ENCODE measurements at places on chromosomes 1 and 21.
A peak's percentile ranks its signal among the peaks of the same experiment; 100 is the strongest.

DNA sequence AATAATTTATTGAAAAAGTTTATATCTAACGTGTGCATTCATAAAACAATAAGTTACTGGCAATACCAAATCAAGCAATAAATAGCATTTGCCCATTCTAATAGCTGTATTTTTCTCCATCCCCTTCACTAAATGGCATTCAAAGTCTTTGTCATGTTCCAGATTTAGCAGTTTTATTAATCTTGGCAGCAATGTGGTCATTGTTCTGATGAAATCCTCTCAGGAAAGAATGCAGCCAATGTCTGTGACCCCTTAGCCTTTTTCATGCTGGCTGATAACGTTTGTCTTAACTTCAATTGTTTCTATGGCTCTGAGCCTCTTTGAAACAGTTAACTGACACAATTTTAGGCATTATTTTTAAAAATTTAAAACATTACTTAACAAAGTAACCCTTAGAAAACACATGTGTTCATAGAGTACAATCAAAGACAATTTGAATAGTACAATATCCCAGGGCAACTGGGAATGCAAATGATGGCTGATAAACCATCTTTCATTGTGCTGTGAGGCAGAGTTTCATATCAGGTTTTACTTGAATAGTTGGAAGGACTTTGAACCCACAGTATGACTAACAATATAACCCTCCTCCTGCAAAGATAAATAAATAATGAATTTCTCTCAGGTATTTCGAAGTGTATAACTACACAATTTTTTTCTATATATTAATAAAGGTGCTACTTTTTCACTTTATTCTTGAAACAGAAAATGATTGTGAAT lies 217.5 kb downstream of the LRRIQ3 start:
- peak; percentile 58 for DNase-seq

DNA sequence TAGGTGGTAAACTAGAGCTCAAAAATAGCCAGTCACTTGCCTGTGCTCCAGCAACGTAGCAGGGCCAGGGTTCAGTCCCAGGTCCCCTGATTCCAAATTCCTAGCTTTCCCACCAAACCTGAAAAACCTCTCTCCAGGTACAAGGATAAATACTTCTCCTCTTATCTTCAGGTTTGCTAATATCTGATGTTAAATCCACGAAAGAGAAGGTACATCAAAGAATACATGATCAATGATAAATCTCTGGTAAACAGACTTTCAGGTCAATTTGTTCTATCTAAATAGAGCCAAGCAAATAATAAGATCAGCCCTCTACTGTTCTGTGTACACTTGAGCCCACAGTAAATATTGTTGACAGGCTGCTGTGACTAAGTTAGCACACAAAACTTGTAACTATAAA lies 52.1 kb upstream of the AKT3 start:
- DNase-seq = no peak

- no peak for DNase-seq
Measured at GRCh38 chr1:226980565-226981385, 40.7 kb downstream of the COQ8A start.

- DNase-seq = peak; percentile 7
Measured at GRCh38 chr1:94069919-94070285, 51.0 kb downstream of the ABCA4 start.

DNA sequence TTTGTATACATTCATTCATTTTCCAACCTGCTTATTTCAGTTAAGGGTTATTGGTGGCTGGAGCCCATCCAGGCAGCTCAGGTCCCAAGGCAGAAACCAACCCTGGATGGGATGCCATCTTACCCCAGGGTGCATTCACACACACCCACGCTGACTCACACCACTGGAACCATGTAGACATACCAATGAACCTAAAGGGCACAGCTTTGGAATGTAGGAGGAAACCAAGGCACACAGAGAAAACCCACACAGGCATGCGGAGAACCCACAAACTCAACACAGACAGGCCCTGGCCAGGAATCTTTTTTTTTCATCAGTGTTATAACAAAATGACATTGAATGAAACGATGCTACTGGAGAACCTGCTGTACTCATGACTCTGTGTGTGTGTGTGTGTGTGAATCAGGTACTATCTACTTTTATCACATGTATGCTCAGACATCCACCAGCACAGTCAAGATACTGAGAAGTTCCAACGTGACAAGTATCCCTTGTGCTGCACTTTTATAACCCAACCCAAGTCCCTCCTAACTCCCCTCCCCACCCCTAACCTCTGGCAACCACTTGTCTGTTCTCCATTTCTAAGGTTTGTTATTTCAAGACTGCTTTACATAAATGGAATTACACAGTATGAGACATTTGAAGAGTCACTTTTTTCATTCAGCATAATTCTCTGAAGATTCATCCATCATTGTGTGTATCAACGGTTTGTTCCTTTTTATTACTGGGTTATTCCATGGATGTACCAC lies 286.8 kb upstream of the PLD5 start:
- DNase-seq = peak; percentile 52

Measured in SW480 (cell line).